ENCODE measurements at places on chromosomes 4 and X.

DNA sequence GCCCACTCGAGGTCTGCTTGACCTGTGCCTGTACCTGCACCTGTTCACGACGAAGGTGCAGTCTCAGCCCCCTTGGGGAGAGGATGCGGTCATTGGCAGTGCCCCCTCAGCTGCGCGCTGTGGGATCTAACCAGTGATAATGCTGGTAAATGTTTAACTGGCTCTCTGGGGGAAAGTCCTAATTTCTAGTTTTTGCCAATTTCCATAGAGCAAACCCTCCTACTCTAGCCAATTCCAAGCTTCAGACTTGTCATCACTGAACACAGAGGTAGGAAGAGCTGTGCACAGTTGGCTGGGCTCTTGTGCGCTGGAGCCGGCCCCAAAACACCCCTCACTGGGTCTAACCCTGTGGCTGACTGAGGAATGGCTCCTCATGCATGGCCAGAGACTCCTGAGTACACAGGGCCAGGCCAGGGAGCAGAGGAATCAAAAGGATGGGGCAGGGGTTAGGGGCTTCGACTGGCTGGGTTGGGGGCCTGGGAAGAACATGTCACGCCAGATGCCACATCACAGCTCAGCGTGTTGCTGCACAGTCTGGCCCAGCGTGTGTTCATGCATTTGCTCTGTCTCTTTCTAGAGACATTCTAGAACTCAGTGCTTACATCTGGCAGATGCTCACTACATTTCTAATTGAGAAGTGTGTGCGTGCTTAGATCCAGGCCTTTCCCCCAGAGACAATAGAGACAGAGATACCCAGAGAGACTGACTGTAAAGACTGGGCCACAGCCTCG, 270.8 kb downstream of the BCOR start:
- no peak for DNase-seq

GRCh38 chr4:188154668-188155405, 15.6 kb downstream of the TRIML1 start:
- no peak for DNase-seq

- no peak for DNase-seq
Observed at GRCh38 chrX:18351784-18352183, 2.7 kb downstream of the SCML2 start.

GRCh38 chrX:12950851-12951594, 23.9 kb upstream of the TMSB4X start:
- DNase-seq = no peak

DNA sequence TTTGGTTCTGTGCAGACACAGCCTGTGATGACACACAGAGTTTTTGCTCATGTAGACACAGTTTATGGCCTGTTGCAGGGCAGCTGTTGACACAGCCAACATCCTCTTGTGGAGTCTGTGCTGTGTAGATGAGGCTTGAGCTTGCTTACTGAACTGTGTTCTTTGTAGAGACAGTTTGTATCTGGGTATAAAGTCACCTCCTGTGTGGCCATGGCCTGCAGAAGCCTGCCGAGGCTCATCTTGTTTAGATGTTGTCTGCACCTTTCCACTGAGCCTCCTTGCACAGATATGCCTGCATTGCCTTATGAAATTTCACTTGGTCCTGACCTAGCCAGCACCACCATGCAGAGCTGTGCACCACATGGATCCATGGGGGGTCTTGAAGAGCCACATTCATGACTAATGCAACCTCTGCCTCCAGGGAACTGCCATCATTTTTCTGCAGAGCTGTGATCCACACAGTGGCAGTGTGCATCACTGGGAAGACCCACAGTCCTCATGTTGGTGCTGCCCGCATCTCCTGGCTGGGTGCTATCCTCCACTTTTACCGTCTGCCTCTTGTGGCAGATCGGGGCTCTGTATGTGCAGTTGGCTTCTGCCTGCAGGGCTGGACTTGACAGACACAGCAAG, 198.0 kb upstream of the MAMLD1 start:
- DNase-seq = peak; percentile 25

- DNase-seq = no peak
Observed at GRCh38 chr4:27100713-27101112, 240.1 kb downstream of the STIM2 start.

DNA sequence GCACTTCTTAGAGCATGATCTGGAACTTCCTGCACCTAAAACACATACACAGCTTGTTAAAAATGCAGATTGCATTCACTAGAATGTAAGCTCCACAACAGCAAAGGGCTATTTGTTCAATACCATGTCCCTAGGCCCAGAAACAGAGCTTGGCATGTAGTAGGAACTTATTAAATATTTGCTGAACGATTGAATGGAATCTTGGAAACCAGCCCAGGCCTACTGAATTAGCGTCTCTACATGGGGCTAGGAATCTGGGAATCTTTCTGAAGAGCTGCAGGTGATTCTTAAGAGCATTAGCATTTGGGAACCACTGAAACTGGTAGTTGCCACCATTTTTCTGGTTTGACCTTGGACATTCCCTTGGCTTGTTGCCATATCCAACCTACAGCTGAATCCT, 234.1 kb downstream of the STIM2 start:
- peak; percentile 9 for DNase-seq

- no peak for DNase-seq
Observed at GRCh38 chr4:73945674-73946449, 36.0 kb downstream of the PF4 start.

GRCh38 chr4:102614801-102615200, 113.6 kb downstream of the NFKB1 start:
- DNase-seq = no peak

- peak; percentile 42 for DNase-seq
Observed at GRCh38 chrX:54494166-54494988, 1.7 kb downstream of the FGD1 start.
